ENCODE measurements at places on chromosomes 4 and X.

DNA sequence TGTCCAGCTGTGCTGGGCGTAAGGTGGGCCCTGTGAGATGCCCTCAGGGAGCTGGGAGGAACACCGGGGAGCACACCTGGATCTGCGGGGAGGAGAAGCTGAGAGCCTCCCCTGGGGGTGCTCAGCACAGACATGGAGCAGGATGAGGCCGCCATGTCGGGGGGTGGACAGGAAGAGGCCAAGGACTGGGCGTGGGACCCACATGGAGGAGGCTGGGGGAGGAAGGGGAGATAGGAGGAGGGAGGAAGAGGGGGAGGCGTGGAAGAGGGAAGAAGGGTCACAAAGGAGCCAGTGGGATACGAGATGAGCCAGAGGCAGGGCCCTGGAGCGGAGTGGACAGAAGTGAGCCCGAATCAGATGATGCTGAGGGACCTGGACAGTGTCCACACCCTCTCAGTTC lies 66.3 kb downstream of the ZFYVE28 start:
- DNase-seq, result no peak

DNA sequence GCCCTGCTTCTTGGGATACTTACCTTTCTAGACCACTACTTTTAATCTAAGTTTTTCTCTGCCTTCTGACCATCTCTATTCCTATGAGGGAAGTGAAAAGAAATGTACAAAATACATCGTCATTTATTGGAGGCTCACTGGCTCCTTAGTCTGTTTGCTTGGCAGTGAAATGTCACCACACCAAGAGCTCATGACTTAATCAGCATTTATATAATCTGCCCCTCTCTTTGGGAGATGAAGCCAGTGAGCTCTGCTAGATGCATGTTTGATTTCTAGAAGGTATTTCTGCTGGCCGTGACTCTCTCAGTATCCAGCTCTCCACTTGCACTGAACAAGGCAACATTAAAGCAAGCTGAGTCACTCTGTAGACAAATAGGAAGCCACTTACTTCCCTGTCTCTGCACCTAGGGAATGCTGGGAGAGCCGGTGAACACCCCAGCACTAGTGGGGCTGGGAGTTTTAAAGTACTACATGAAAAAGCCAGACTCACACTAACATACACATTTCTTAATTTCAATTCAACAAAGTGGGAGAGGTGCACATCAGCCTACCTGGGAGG lies 79.1 kb downstream of the MID1IP1 start:
- DNase-seq, result peak; percentile 53

GRCh38 chr4:6489927-6490326 lies 17.5 kb upstream of the PPP2R2C start:
- no peak for DNase-seq

DNA sequence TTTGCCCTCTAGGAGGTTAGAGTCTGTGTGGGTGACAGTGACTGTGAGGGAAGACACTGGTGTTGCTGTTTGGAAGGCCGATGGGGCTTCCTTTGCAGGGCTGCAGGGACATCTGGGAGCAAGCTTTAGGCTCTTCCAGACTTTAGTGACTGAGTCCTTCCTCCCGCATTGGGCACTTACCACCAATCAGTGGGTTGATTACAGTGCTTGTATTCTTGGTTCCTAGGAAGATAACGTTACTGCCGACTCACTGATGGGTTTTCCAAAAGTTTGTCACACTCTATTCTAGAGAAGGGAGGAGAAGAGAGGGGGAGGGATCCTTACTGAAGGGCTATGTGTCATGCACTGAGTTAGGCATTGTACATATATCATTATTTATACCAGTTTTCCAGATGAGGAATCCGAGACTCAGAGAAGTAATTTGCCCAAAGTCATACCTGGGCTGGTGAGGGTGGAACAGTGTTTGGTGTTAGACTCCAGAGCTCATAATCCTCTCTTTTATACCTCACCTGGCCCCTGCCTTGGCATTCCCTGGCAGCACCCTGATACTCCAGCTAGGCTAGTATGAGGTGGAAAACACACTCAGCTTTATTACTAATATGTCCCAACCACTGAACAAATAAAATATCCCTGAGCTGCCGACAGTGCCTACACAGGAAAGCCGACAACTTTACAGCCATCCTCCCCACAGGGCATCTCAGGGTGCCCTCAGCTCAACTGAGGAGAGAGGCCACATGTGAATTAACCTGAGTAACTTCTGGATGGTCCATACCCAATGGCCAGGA lies 3.8 kb downstream of the CHST7 start:
- DNase-seq, result peak; percentile 67

Measured in EH (cell line).